ENCODE measurements at places on chromosomes 1 and 21. TPM values are rescaled to one million over a fixed set of nuclear protein-coding genes. Genes with fewer than 3 reads are reported as not detected.

Gene PADI2
- 1.1 TPM for total RNA-seq

Gene HPDL
- total RNA-seq: 3.0 TPM

Gene SYNJ1
- total RNA-seq: 4.2 TPM

Gene SAMSN1
- not detected for total RNA-seq

Gene RNU1-4
- total RNA-seq: not detected

Gene DYNLT4
- total RNA-seq: 0.81 TPM

Gene KCNJ15
- total RNA-seq: 0.07 TPM

Gene INSRR
- total RNA-seq: not detected

Gene ZMYM4
- 9.3 TPM for total RNA-seq

Gene RIPPLY3
- total RNA-seq: 0.71 TPM

Gene BACH1
- 6.0 TPM for total RNA-seq

Gene ARID4B
- total RNA-seq: 24.7 TPM

Gene SLC45A1
- total RNA-seq: 8.6 TPM

Gene RNU5D-1
- not detected for total RNA-seq

Gene DNTTIP2
- total RNA-seq: 35.9 TPM

Gene IGSF9
- 0.29 TPM for total RNA-seq

Gene CXADR
- total RNA-seq: 12.1 TPM

Gene NOC2L
- 85.7 TPM for total RNA-seq

Gene CYP4Z1
- not detected for total RNA-seq

Gene EPHA2
- 125 TPM for total RNA-seq

Gene TNNT2
- total RNA-seq: not detected

Gene SUCO
- 6.6 TPM for total RNA-seq

Gene VCAM1
- total RNA-seq: not detected

Gene KCNJ9
- not detected for total RNA-seq

Gene BSND
- not detected for total RNA-seq

Gene DNAJC6
- 8.0 TPM for total RNA-seq

Gene LCE1F
- total RNA-seq: not detected

Gene KLF17
- 0.27 TPM for total RNA-seq

Gene PSRC1
- total RNA-seq: 24.0 TPM

Gene TAS1R3
- total RNA-seq: 0.12 TPM

Gene S100A4
- total RNA-seq: 1,529 TPM

Gene OR2L2
- not detected for total RNA-seq

Gene SH3D21
- 2.8 TPM for total RNA-seq

Gene JMJD4
- 24.9 TPM for total RNA-seq

Gene HEYL
- total RNA-seq: 3.5 TPM

Gene CA6
- total RNA-seq: not detected

Gene MAP3K6
- total RNA-seq: 13.2 TPM

Gene TEDDM1
- total RNA-seq: not detected

Gene EDARADD
- 2.8 TPM for total RNA-seq

Gene NKAIN1
- total RNA-seq: 1.3 TPM

Gene UTP25
- total RNA-seq: 11.8 TPM
